ENCODE measurements at places on chromosomes 5 and 9.

GRCh38 chr5:124403281-124403680 lies 343.2 kb downstream of the ZNF608 start:
- no peak for DNase-seq

DNA sequence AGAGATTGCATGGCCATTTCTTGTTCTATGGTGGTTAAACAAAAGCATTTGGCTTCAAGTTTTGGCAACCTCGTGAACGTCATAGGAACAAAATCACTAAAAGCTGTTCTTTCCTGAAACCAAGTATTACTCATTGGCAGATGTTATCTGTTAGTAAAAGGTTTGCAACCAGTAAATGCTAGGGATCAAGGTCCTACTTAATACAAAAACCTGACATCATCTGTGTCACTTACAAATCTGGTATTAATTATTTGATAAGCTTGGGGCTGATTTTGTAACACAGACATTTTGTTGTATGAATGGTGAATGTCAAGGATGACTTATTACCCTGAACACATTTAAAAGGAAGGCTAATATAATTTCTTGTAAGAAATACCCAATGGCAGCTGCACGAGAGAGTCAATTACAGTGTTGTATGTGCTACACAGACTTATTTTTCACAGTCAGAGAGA lies 486.4 kb upstream of the ZNF608 start:
- no peak for DNase-seq

GRCh38 chr9:116987721-116988485 lies 300.8 kb downstream of the TRIM32 start:
- no peak for DNase-seq

DNA sequence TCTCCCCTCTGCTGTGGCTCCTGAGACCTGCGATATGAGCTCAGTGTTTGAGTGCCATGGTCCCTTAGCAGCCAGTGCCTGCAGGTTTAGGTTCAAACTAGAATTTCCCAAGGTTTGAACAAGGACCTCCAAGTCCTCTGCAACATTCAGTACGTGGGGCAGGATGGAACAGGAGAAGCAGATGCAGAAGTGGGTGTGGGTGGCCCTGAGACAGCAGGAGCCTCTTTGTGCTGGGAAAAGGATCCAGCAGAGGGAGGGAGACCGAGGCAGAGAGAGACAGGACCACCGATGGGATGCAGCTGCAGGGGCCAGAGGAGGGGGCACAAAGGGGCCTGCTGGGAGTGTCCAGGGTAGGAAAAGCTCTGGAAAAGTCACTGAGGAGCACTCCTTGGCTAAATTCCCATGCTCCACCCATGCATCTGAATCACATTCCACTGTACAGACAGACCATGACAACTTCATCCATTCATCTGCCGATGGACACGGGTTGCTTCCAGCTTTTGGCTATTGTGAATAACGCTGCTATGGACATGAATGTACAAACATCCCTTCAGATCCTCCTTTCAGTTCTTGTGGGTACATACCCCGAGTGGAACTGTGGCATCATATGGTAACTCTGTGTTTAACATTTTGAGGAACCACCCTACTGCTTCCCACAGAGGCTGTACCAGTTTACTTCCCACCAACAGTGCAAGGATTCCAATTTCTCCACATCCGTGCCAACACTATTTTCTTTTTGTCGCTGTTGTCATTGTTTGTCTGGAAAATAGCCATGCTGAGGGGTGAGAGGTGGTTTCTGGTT lies 26.7 kb upstream of the SUSD3 start:
- no peak for DNase-seq

GRCh38 chr9:110728058-110728457 lies 59.5 kb downstream of the MUSK start:
- DNase-seq, result no peak

GRCh38 chr5:110377361-110377760 lies 349.1 kb downstream of the TMEM232 start:
- no peak for DNase-seq

GRCh38 chr5:130714200-130714599 lies 450.9 kb downstream of the HINT1 start:
- DNase-seq, result no peak

DNA sequence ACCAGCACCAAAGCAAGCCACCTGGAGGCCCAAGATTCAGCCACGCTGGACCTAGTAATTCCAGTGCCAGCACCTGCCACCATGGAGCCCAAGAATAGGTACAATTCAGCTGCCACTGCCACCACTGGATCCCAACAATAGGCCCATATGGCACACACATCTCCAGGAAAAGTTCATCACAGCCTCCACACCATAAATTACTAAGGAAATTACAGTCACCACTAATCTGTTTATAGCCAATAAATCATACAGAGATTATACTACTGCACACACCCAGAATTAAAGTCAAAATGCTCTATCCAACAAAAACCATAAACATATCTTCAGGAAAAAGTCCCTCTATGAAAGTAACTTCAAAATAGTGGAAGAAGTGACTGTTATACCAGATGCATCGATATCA lies 242.8 kb downstream of the SPATA31D1 start:
- DNase-seq, result no peak

DNA sequence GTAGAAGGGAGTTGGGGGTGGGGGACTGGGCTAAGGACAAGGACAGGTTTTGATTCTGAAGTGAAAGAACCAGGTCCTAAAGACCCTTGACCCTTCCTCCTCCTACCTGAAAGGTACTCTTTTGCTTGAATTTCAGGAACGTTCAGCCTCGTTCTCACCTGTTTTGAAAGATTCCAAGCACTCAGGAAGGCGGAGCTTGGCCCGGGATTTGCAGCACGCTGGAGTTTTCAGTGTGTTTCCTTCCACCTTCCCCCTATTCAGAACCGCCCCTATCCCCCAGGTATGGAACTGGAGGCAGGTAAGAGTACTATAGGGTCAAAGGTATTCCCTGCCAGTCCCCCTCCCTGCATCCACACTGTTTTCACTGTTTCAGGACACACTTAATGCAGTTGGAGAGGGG lies 7.1 kb downstream of the EGR1 start:
- DNase-seq, result no peak

DNA sequence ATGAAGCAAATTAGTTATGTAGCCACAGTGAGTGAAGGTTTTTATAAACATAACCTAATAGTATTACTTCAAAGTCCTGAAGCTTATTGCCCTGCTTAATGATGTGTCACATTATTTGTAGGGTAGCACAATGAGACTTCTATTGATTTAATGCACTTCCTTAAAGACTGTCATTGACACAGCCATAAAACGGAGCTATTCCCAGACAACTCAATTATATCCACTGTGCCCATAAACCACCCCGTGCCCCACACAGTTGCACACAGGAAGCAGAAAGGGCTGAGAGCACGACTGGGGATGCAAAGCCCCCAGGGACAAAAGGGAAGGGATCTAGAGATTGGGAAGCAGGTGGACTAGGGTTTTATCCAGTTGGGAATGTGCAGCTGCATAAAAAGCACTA lies 37.0 kb downstream of the TRIM32 start:
- DNase-seq, result no peak

DNA sequence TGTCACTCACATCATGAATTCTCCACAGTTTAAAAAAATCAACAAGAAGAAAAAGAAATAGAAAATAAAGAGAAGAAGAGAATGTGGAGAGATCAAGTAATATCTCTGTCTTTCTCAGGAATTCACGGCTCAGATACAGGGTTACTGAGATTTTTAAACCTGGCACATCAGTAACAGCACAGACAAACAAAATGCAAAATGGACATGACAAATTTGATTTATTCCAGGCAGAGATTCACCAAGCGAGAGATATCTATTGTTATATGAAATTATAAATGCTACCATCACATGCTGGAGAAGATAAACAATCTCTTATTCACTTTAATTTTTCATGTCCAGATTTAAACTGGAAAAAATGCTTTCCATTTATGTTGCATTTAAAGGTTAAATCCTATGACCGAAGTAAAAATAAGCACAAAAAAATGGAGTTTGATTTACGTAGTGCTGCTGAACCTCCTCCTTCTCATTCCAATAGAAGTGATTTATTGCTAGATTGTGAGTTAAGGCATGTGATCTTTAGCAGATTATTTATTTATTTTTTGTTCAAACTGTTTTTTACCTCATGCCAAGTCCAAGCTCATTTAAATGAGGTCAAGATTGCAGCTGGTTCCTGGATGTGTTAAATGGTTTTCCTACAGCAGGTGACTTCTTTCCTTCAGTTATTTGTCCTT lies 926.4 kb downstream of the MAT2B start:
- DNase-seq, result no peak

- no peak for DNase-seq
Observed at GRCh38 chr5:21140987-21141386, 1153.0 kb upstream of the CDH18 start.

DNA sequence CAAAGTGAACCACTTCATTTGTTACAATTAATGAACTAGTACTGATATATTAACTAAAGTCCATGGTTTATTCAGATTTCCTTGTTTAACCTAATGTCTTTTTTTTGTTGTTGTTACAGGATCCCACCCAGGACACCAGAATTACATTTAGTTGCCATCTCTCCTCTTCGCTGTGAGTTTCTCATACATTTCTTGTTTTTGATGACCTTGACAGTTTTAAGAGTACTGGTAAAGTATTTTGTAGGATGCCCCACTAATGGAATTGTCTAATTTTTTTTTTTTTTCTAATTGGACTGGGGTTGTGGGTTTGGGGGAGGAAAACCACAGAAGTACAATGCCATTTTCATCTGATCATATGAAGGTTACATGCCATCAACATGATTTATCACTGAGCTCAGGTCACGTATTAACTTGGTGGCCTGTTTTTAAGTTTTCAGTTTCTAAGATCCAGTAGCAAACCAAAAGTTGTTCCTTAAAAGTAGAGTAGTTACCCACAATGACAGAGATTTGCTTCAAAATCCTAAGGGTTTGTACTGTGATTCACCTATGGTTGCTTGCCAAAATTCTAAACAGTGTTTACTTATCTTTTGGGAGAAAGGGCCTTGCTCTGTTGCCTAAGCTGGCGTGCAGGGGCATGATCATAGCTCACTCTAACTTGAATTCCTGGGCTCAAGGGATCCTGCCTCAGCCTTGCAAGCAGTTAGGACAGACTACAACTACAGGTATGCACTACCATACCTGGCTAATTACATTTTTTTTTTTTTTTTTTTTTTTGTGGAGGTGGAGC lies 4.5 kb upstream of the OTULIN start:
- no peak for DNase-seq
